Activated naive CD4-positive, alpha-beta T cell treated with anti-CD3 and anti-CD28 coated beads, Interleukin-2, amount 50 U/mL, for 16 hours (primary cell): ENCODE measurements at places on chromosomes 13 and 19.

DNA sequence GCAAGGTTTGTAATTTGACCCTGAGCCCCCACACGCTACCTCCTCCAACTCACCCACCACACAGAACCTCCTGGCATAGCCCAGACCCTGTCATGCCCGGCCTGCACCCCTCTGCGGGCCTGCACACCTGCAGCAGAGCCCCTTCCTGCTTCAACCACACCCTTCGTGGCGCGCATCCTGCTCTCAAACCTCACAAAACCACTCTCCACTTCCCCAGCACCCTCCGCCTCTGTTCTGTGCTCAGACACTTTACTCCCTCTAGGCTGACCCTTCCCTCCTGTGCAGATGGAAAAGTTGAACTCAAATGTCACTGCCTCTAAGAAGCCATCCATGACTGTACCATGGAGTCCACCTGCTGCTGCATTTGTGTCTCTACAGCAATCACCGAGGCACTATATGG, 28.5 kb downstream of the FAAP24 start:
- no peak for DNase-seq

DNA sequence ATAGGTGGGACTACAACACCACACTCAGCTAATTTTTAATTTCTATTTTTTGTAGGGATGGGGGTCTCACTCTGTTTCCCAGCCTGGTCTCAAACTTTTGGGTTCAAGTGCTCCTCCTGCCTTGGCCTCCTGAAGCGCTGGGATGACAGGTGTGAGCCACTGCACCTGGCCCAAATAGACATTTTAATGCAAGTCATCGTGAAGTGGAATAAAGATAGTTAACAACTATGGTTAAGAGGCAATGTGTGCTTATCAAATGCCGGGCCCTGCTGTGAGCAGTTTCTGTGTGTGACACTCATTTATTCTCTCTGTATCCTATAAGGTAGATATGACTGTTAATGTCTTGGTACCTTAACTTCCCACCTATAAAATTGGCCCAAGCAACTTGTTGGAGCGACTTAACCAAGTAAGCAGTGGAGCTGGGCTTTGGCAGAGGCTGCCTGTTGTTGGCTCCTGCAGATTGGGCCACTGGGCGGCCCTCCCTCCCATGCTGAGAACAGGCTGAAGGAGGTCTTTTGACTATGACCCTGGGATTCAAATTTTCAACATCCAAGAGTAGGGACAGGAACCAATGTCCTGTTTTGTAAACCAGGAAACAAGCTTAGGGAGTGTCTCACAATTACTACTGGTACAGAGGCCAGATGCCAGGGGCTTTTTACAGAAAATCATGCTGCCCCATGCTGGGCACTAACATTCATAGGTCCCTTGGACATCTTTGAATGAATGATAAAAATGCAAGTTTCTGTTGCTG, 450.7 kb downstream of the TSHZ3 start:
- no peak for DNase-seq

GRCh38 chr13:96011291-96011872, 41.8 kb downstream of the UGGT2 start:
- no peak for DNase-seq

- no peak for DNase-seq
These were observed 31.4 kb downstream of the ZDHHC20 start for GRCh38 chr13:21427741-21428140.

DNA sequence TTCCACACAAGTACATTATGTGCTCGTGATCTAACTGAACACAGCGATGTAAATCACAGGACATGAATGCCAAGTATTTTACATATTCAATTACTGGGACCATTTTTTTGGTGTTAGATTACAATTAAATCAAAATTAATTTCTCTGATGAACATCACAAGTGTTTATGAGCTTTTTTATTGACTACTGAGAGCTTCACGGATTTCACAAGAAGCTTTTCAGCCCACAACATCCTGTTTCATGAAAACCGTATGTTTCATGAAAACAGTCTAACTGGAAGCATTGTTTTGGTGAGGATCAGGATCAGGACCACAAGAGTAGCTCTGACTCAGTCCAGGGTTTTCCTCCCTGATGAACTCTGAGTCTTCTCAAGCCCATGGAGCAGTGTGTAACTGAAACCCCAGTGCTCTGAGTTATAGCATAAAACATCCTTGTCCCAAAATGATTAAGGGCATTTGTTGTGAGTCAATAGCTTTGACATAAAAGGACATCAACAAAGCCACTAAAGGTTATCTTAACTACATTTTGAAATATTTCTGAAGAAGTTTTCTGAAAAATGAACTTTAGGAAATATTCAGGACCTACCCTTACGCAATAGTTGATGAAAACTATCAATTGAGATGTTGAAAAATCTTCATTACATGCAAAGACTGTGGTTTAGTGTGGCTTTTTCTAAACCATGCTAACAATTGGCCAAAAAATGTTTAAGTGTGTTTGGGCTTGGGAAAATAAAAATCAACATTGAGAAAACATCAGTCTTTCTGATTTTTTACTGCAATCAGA, 49.3 kb downstream of the UFM1 start:
- no peak for DNase-seq

DNA sequence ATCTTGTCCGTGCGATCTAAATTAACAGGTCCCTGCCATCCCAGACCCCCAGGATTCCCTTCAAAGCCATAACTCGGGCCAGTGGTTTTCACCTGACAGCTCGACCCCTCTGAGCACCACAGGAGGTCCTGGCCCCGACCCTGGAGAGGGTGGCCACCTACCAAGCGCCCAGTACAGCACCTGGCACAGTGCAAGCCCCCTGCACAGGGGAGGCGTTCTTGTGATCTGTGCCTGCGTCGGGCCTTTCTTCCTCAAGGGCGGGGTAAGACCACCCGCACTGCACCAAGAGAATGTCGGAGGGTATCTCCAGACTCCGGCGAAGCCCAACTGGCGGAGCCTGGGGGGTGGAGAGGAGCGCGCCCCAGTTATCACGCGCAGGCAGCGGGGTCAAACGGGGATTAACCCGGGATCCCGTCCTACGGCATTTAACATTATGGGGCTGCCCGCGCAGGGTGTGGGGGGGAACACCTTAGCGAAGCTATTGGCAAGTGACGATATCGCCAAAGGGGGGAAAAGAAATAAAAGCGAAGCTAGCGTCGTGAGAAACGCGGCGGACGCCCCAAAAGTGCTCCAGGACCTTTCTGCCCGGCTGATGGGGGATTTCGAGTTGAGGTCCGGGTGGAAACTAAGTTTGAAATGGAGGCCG, 1.3 kb upstream of the HNRNPL start:
- peak; percentile 43 for DNase-seq

- DNase-seq, result no peak
These were observed 29.8 kb downstream of the NFIX start for GRCh38 chr19:13024951-13025697.

DNA sequence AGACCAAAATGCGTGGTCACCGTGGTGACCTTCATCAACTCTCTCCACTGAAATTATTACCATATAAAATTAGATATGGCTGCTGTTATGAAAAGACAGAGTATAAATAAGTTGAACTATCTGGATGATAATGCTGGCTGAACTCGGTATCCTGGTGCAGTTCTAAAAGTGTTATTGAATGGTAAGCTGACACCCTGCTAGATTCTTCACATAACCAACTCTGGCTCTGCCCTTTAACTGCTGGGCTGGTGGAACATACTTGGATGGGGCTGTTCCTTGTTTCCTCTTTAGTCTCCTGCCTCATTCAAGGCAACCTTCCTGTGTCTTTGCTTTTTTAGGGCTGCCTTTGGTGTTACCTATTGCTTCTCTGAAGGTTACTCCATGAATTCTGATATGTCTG, 106.9 kb downstream of the FGF9 start:
- DNase-seq, result no peak

GRCh38 chr19:50547385-50548190, 20.6 kb downstream of the LRRC4B start:
- DNase-seq, result no peak

- no peak for DNase-seq
These were observed 26.2 kb downstream of the OXGR1 start for GRCh38 chr13:96968027-96968426.

- no peak for DNase-seq
These were observed 55.0 kb downstream of the MRPL57 start for GRCh38 chr13:21231426-21231940.

DNA sequence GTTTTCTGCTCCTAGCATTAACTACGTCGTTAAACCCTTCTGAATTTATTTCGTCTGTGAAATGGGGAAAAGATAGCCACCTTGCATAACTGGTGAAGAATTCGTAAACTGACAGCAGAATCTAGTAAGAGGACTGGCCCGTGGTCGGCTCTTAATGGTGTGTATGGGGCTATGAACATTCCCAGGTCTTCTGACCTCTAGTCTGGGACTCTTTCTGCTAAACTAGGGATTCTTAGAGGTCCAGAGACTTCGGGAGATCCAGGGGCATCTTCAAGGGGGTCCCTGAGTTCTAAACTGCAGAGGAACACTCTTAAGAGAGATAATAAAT, 231.1 kb upstream of the SERP2 start:
- no peak for DNase-seq

GRCh38 chr13:33353210-33353609, 67.7 kb upstream of the STARD13 start:
- DNase-seq, result no peak

DNA sequence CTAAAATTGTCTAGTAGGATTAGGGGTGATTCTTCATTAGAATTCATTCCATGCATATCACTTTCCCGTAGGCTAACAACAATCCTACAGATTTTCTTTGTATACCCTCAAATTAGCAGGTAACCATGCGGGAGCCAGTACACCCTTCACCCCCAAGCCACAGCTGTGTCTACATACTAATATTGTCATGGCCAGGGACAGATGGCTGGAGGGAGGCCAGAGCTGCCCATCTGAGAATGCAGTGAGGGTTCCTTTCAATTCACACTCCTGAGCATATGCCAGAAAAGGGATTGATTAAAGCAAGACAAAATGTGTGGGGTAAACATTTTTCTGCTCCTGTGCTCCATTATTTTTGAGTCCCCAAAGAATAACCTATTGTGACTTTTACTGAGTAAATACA, 68.9 kb downstream of the FREM2 start:
- no peak for DNase-seq

DNA sequence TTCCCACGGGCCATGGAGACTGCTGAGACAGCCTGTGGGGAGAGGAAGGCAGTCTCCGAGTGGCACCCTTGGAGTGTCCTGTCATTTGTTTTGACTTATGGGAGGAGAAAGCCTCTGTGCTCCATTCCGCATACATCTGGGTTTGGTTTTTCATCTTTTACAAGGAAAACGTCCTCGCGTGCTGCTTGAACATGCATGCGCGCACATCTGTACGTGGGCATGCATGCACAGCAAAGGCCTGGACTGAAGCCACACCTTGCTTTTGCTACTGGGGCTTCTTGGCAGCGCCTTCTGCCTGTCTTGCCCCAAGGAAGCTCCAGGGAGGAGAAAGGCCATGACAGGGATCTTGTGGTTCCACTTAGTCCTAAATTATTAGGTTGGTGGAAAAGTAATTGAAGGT, 44.0 kb downstream of the SUGP2 start:
- no peak for DNase-seq

- DNase-seq, result no peak
These were observed 8.6 kb upstream of the MKNK2 start for GRCh38 chr19:2059422-2060201.

DNA sequence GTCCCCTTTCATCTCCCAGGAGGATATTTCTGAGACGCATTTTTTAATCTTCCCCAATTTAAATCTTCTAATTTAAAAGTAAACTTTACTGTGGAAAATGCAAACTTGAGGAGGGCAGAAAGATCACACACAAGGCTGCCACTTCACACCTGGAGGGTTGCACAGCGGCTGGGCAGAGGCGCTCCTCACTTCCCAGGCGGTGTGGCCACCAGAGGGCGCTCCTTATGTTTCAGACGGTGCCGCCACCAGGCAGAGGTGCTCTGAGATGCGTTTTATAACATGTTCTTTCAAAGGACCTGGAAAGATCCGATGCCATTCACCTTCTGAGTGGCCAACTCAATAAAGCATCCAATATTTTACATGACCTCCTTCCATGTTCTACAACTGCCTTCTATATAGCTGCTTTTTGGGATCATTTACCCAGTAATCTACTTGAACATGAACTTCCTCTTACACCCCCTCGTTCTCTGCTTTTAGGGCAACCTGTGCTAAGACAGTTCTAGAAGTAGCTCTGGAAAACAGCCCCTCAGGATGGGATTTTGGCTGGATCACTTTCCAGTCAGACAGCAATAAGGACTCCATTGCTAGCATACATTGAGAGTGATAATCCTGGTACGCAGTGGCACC, 14.8 kb upstream of the MTUS2 start:
- peak; percentile 20 for DNase-seq

DNA sequence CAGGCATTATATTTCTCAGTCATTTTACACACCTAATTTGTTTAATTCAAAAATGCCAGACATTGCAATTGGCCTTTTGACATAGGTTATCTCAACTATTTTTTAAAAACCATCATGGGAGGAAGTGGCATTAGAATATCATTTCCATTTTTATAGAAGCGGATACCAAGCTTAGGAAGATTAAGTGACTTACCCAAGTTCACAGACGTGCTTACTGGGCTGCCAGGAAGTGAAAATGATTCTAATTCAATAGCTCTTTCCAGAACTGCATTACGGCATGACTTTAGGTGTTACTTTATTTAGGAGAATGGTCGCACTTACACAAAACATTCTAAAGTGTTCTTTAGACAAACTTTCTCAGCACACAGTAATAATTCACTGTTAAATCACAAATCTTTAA, 231.9 kb downstream of the KLF12 start:
- no peak for DNase-seq

- DNase-seq, result peak; percentile 38
These were observed at the start of gene SYDE1 for GRCh38 chr19:15107061-15108010. TSS of gene SYDE1 (plus strand) at chr19:15107401. CDS start at chr19:15107434, 33 bp downstream.

DNA sequence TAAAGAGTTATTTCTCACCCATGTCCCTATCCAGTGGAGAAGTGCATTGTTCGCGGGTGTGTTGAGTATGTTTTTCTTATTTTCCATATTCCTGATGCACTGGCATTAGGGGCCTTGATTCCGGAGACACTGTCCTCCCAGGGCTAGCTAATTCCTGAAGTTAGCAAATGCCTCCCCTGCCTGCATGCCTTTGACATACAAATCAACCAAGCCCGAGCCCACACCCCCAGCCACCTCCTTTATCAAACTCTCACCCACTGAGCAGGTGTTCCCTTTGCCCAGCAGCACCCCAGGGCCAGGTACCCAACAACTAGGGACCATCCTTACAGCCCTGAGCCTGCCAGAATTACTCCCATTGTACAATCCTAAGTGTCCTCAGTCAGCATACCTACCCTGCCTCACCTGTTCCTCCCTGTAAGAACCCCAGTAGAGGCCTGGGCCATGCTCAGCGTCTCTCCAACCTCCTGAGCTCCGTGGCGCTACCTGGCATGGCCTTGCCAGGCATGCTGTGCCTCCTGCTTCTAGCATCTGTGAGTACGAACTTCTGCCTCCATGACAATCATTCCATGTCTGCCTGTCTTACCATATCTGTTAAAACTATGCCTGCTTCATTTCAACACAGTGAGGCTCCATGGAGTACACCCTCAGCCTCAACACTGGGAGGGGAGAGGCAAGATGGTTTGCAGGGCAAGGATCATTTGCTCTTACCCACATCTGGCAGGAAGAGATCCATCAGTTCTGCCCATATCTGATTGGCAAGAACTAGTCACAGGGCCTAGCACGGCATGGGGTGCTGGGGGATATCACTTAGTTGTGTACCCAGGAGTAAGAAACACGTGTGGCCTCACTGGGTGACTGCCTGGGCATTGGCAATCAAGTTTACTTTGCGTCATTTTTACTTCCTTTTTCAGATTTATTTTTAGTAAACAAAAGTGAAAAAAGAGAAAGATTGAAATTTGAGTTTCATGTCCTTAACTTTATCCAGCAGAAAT, 203.9 kb downstream of the SHISA2 start:
- DNase-seq, result no peak
